Stimulated activated CD4-positive, alpha-beta T cell treated with anti-CD3 and anti-CD28 coated beads, TNF-alpha, amount 100 ng/mL, for 4 hours (primary cell): ENCODE measurements at places on chromosomes 1 and 21.

DNA sequence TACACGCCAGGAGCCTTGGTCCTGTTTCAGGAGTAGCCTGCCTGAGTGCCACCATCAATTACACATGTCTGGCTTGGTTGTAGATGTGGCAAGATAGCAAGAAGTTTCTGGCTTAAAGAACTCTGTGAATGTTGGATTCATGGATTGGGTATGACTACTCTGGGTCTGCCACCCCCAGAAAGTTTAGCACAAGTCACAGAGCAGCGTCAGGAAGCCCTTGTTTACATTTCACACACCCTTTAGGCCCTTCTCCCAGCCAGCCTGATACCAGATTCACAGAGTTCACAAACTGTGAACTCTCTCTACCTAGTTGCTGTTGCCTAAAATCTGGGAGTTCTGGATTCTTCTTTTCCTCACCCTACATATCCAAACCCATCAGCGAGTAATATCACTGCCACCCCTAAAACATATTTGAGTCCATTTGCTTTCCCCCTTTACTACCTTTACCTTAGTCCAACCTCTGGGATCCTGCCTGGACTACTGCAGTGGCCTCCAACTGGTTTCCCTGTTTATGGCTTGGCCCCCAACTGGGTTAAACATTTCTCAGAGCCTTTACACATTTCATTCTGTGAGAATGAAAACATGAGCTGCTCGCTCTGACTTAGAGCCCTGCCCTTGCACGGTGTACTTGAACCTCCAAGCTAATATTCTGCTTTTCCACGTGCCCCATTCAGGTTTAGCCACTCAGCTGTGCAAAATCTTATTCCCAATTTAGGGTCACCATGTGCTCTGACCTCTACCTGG lies 4.1 kb upstream of the CCDC24 start:
- DNase-seq: no peak

GRCh38 chr1:229373395-229373794 lies 30.5 kb upstream of the CCSAP start:
- DNase-seq: no peak

DNA sequence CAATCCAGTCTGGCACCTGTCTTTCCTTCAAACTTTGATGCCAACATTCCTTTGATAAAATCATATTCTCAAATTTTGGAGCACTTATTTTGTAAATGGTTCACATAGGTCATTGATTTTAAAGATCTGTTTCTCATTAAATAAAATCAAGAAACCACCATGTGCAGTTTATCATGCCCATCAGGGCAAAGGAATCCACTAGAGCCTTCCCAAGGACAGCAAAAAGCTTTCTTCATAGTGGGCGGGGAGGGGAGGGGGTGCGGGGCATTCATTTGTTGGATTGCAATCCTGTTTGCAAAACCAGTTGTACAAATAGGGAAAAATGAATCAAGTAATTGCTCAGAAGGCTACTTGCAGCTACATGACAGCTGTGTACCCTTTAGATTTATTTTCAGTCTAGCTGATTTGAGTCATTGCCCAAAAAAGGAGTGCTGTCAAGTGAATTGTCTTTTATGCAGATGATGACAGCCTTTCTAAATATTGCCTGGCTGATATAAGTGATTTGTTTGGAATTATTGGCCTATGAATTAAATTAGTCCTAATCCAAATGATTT lies 23.0 kb downstream of the LRRC8B start:
- DNase-seq: no peak

DNA sequence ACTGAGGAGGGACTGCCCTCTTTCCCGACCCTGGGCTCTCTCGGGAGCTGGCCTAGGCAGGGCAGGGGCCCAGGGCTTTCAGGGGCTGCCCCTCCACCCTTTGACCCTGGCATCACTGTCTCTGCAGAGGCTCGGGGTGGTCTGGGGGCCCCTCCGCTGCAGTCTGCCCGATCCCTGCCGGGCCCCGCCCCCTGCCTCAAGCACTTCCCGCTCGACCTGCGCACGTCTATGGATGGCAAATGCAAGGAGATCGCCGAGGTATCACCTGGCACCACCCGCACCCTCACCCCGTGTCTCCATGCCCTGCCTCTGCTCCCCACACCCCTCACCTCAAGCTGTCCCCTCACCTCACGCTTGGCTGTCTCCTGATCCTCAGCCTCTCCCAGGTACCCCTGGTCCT lies 5.5 kb downstream of the AMPD2 start:
- DNase-seq: no peak

DNA sequence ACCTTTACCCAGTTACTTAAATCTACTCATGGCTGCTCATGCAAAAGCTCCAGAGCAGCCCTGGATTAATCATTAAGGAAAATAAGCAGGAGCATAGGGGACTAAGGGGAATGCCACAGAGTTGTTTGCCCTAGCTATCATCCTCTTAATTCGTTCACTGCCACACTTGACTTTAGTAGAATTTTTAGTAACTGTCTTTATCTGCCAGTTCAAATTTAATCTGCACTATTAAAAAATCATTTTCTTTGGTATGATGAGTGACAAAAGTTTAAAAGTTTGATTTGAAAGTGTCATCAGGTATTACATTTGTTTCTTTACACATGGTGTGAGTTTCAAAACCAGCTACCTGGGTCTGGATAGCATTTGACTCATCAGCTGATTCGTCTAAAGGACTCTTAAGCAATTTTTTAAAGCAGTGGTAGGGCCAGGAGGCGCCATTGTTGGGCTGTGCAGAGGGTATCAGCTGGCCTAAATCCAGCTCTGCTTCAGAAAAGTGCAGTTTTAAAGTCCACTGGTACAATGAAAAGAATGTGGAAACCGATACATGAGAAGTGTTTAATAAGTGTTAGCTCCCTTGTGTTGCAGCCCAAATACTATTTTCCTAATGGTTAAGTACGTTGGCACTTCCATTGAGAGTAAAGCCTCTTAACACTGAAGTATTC lies 69.9 kb upstream of the DR1 start:
- DNase-seq: no peak

GRCh38 chr1:29631361-29631760 lies 395.0 kb downstream of the PTPRU start:
- DNase-seq: no peak

GRCh38 chr1:23902321-23903278 lies 10.6 kb downstream of the CNR2 start:
- DNase-seq: no peak

GRCh38 chr21:34936883-34937563 lies 112.1 kb downstream of the RUNX1 start:
- no peak for DNase-seq

DNA sequence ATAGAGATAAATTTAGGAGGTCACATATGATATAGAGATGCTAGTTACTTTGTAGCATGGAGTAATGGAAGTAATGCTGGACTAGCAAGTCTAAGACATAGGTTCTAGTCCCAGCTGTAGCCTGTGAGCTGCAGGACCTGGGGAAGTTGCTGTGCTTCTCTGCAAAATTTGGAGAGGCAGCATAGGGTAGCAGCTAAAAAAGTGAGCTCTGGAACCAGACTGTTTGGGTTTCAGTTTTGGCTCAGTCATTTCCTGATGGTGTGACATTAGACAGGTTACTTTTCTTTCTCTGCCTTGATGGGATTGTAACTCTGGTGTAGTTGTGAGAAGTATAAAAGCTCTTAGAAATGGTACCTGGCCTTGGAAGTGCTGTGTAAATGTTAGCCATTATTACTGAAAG lies 3.3 kb downstream of the METTL13 start:
- DNase-seq: no peak

DNA sequence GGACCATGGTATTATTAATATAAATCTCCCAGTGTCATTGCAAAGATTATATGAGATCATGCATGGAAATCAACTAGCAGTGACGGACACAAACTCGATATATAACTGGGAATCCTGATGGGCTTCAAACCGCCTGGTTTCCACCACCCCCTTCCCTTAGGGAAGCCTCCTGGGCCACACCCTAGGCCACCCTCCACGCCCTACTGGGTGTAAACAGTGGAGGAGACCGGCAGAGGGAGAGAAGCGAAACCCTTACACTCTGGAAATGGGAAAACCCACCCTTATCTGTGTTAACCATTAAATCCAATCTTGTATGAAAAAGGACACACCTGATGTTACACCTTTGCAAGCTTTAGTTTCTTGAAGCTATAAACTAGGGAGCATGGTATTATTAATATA lies 595 bp upstream of the ZNHIT6 start:
- DNase-seq: no peak

- no peak for DNase-seq
Observed at GRCh38 chr21:29384683-29385359, 86.1 kb downstream of the BACH1 start.

- no peak for DNase-seq
Observed at GRCh38 chr1:200386416-200386815, 23.4 kb downstream of the ZNF281 start.

- DNase-seq: no peak
Observed at GRCh38 chr1:72283307-72284083, 1.2 kb upstream of the NEGR1 start.

GRCh38 chr21:45429221-45430175 lies 24.5 kb downstream of the COL18A1 start:
- no peak for DNase-seq

DNA sequence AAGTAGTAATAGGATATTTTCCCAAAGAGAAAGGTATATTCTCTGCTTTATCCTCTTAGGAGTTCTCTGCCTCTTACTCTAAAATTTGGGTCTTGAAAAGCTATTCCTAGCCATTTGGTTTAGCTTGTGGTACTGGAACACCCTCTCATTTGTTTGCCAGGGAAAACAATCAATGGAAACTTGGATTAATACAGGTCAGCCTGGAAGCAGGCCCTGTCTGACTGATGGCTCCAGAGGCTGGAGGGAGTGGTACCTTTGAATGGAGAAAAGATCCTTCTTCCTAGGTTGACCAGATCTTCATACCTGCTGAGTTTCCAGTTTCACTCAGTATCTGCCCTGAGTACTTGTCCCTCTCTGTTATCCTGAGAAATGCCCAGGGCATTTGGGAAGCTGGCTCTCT lies 31.7 kb upstream of the IKBKE start:
- no peak for DNase-seq
